ENCODE measurements at places on chromosomes 6 and 20.

GRCh38 chr6:154395316-154395715, 38.7 kb upstream of the IPCEF1 start:
- DNase-seq = no peak

DNA sequence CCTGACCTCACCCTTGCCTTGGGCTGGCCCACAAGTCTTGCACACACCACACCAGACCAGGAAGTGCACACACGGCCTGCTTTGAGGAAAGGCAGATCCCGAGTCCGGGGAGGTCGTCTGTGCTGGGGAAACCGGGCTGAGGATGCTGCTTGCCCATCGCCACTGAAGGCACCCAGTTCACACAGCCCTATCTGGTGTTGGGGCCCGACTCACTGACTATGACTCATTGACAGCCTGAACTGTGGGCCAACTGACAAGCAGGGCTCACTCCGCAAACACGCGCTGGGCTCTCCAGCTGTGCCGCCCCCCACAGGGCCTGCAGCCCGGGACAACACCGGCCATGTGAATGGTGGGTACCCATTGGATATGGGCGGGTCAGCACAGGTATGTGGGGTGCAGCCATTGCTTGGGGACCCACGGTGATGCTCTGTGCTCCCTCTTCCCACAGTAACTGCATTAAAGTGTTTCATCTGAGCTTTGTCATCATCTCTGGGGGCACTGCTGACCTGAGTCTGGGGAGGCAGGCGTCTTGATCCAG, 1.6 kb downstream of the SAMD10 start:
- no peak for DNase-seq

- peak; percentile 47 for DNase-seq
Observed at GRCh38 chr20:17646209-17646960, 35.7 kb downstream of the RRBP1 start.

GRCh38 chr6:139597771-139598755, 223.6 kb upstream of the CITED2 start:
- DNase-seq = no peak

DNA sequence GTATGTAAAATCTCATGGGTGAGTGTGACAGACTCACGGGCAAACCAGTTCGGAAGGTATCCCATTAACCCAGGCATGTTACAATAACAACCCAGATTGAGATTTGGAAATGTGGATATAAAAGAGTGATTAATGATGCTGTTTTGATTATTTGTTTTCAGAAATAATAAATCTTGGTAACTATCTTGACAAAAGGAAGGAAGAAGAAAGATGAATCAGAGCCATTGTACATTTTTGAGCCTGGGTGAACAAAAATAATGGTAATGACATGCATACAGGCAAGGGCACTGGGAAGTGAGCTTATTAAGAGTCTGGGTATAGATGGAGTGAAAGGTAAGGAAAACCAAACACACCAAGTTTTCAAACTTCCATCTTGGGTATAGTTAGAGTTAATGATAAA, 862.0 kb downstream of the PHF3 start:
- no peak for DNase-seq

DNA sequence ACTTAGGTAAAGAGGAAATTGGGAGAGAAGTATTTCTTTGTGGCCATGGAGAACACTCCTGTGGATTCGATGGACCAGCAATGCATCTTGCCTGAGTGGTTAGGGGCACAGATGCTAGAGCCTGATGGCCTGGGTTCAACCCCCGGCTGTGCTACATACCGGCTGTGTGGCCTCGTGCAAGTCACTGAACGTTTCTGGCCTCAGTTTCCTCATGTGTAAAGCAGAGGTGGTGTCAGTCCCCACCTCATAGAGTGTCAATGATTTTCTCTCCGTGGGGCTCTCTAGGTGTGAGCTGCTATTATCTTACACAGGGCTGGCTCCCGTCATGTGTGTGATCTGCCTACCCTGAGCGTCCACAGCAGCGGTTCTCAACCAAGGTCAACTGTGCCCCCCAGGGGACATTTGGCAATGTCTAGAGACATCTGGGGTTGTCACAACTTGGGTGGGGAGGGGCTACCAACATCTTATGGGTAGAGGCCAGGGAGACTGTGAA, 50.0 kb upstream of the PTPN1 start:
- no peak for DNase-seq

GRCh38 chr6:71408787-71409723, 120.4 kb downstream of the OGFRL1 start:
- DNase-seq = no peak

DNA sequence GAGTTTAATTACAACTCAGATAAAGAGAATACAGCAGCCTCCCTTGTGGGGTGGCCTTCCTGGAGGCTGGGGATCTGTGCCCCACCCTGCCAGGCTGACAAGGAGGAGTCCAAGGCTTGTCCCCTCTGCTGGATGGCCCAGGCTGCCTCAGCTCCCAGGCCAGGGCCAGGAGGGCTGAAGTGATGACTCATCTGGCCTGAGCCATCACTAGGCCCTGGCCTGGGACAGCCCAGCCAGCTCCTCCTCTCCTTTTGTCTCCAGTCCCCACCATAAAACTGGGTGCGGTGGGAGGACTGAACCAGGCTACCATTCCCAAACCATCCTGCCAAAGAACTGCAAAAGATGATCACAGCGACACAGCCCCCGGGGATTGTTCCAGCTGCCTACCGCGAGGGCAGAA, 15.0 kb downstream of the GRM4 start:
- DNase-seq = no peak

GRCh38 chr20:20608641-20609040, 103.8 kb downstream of the RALGAPA2 start:
- DNase-seq = no peak

GRCh38 chr6:16767765-16768476, 6.7 kb upstream of the ATXN1 start:
- no peak for DNase-seq

Measured in NCI-H2081 (cell line).